ENCODE measurements at places on chromosomes 3 and 15.

DNA sequence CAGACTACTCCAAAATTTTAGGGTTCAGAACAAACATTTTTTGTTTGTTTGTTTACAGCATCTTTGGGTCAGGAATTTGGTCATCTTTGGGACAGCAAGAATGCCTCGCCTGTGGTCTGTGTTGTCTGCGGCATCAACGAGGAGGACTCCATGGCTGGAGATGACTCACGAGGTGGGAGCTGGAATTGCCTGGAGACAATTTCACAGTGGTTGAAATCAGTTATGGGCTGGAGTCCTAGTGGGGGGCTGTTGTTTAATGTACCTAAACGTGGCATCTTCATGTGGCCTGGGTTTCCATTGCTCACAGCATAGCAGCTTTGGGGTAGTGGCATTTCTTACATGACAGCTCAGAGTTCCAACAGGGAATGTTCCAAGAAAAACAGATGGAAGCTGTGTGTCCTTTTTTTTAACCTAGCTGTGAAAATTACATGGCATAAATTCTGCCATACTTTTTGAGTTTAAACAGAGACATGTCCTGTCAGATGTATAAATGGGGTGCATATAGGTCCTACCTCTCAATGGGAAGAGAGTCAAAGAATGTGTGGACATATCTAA, 507.3 kb upstream of the CBLB start:
- peaks cover 5% of the 10 kb centered on the region for H3K4me1 ChIP-seq
- no peak overlapping the region for H3K4me3 ChIP-seq
- H3K36me3 ChIP-seq, result peaks cover 1% of the 10 kb centered on the region

GRCh38 chr15:37764733-37765191, 169.7 kb upstream of the TMCO5A start:
- H3K4me3 ChIP-seq, result no peak overlapping the region
- no peaks in the 10 kb centered on the region for H3K36me3 ChIP-seq
- H3K27ac ChIP-seq, result no peak overlapping the region

DNA sequence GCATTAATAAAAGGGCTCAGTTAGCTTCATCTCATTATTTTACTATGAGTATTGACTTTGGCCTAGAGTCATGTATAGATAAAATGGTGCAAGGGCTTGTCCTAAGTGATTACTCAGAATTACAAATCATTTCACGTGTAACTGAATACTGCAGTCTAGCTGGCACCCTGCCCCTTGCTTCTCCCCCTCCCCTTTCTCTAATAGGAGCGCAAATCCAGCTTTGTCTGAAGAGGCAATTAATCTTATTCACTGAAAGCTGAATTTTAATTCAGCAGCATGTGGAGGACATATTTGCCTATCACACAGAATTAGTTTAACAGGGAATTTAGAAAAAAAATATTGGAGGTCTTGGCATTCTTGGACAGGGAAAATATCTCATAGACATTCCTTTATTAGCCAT, 412.1 kb upstream of the DPH6 start:
- no peak overlapping the region for H3K4me3 ChIP-seq
- H3K36me3 ChIP-seq, result no peaks in the 10 kb centered on the region
- H3K27me3 ChIP-seq, result no peaks in the 10 kb centered on the region
- no peak for DNase-seq

DNA sequence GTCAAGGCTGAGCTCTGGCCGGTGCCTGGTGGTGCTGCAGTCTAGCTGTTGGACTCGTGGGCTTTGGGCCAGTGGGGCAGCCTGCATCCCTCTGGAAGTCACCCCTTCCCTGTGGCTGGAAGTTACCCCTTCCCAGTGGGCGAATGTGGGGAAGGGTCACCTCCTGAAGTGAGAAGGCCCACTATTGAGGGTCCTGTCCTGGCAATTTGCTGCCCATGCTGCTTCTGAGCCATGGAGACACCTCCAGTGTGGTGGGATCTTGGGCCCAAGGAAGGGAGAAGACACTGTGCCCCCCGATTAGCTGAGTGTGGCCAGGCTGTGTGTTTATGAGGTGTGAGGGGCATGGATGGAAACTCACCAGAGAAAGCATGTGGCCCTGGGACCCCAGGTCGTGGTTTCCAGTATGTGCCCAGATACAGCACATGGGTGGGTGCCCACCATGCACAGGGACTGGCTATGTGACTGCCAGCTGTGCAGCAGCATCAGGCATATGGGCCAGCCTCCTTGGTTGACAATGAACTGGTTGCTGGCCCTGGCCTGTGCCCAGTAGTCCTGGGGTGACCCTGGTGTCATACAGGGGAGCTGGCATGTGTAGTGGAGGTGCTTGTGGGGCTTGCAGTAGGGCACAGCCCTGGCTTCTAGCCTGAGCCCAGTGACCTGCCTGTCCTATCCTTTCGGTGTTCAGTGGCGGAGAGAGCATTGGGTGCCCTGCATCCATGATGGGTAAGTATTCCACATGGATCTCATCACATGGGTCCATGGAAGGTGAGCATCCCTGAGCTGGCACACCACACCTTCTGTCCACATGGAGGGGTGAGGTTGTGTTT, 221.2 kb downstream of the SNRPN start:
- H3K27ac ChIP-seq, result no peak overlapping the region
- no peaks in the 10 kb centered on the region for H3K27me3 ChIP-seq
- DNase-seq, result no peak
- no peak overlapping the region for H3K4me3 ChIP-seq

DNA sequence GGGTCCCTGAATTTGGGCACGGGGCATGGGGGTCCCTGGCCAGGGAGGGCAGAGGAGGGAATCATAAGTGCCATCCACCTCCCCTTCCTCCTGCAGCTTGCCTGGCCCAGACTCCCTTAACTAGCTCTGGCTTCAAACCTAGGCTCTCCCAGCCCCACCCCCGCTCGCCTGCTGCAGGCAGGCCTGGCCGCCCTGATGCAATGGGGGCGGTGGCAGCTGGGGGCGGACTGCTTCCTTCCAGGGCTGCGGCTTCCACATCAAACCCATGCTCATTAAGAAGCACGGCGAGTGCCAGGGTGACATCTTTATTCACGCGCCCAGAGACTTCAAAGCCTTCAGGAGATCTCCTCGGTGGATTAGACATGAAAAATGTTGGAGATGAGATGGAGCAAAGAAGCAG, 123.1 kb downstream of the TPRA1 start:
- H3K4me3 ChIP-seq, result no peak overlapping the region
- H3K36me3 ChIP-seq, result no peaks in the 10 kb centered on the region
- H3K4me1 ChIP-seq, result no peaks in the 10 kb centered on the region
- H3K27me3 ChIP-seq, result peaks cover 2% of the 10 kb centered on the region
- no peak for DNase-seq

DNA sequence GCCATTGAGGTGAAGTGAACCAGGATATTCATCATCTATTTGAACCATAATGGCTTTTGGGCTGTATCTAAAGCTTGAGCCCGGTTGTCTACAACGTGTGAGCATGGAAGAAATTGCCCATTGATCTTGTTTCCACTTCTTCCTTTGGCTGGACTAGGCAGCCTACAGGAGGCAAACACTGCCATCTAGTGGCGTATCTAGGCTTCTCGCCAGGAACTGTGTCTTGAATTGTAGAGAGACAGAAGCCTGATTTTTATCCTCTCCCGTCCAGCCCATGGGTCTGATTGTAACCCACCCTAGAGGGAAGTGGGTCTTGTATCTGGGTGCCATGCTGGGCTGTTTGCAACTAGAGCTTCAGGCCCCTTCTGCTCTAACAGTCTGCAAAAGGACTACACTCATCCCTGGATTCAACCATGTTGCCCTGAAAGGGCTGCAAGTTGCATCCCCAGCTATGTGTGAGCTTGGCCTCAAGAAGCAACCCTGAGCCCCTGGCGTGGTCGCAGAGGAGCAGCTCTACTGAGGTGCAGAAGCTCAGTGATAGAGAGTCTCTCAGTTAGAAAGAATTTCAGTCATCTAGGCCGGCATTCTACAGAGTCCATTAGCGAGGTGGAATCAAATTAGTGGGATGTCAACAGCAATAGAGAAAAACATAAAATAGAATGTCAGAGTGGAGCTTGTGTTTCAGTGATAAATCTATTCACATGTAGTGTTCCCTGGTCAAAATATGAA, 170.2 kb upstream of the UMPS start:
- no peaks in the 10 kb centered on the region for H3K4me1 ChIP-seq
- DNase-seq, result peak; percentile 24
- H3K4me3 ChIP-seq, result no peak overlapping the region

GRCh38 chr15:80674245-80674614, 20.9 kb upstream of the ABHD17C start:
- H3K4me3 ChIP-seq, result no peak overlapping the region
- no peak overlapping the region for H3K27ac ChIP-seq
- peaks cover 1% of the 10 kb centered on the region for H3K27me3 ChIP-seq
- no peaks in the 10 kb centered on the region for H3K36me3 ChIP-seq

DNA sequence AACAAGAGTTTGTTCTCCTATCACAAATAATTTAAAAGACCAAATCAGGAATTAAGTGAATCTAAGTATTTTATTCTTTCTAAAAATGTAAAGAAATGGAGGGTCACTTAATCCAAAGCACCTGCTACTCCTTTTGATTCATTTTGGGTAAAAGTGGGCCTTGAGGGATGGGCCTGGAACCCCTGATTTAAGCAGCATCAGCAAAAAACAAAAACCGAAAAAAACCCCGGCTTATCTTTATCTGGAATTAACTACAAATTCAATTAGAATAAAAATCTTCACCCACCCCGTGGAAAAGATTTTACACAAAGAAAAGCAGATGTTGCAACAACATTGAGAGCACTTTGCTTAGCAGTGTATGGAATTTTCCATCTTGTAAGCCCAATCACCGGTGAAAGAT, 1018.2 kb downstream of the MCTP2 start:
- H3K4me1 ChIP-seq, result no peaks in the 10 kb centered on the region
- DNase-seq, result no peak
- H3K27me3 ChIP-seq, result peaks cover 13% of the 10 kb centered on the region
- H3K36me3 ChIP-seq, result no peaks in the 10 kb centered on the region

GRCh38 chr3:20669184-20669583, 483.2 kb upstream of the SGO1 start:
- no peak overlapping the region for H3K27ac ChIP-seq
- no peak overlapping the region for H3K4me3 ChIP-seq
- H3K4me1 ChIP-seq, result no peaks in the 10 kb centered on the region
- DNase-seq, result no peak

DNA sequence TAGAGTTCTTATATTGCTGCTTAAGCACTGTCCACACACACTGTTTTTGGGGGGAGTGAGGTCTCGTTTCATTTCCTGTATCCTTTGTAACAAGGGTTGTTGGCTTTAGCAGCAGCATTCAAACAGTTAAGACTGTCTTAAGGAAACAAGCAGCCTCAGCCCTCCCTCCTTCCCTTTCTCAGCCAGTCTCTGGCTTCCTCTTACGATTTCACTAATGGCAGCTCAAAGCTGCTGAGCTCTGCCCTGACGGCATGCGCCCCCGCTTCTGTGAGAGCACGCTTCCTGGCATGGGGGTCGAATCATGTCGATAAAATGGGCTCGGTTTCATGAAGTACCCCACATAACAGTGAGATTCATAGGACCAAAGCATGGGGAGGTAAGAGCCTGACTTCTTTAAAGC, 105.0 kb downstream of the KLHL25 start:
- peaks cover 31% of the 10 kb centered on the region for H3K36me3 ChIP-seq
- peaks cover 73% of the 10 kb centered on the region for H3K4me1 ChIP-seq
- H3K4me3 ChIP-seq, result peak overlapping the region; percentile 96
- H3K27ac ChIP-seq, result peak overlapping the region; percentile 100
- DNase-seq, result peak; percentile 56
- no peaks in the 10 kb centered on the region for H3K27me3 ChIP-seq

DNA sequence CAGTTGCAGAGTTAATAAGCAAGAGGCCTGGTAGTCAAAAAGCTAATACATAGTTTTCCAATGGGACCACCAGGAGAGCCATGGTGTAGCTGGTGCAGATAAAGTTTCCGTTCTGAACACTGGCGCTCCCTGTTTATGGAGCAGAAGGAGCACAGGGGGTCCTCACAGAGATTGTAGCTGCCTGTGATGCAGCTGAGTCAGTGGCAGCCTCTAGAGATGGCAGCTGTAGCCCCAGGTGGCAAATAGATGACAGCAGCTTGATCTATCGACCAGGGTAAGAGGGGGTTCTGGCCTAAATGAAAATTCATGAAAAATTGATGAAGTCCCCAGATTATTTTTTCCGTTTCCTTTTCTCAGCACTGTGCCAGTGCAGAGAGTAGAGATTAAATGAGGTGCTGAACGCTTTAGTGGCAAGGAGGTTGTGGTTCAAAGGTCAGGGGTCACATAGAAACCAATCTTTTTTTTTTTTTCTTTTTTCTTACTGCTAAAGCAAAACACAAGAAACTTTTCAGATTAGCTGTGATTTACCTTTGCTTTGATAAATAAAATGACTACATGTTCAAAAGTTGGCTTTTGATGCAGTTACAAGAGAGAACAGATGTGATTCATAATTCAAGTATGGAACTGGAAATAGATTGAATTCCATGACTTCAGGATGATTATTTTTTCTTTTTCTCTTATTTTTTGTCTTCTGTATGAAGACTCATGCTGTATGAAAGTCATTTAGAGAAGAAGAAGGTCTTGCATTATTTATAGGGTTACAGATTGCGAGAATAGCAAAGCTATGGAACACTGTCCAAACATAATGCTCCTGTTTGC, 63.3 kb downstream of the ROBO2 start:
- H3K27ac ChIP-seq, result no peak overlapping the region
- no peaks in the 10 kb centered on the region for H3K27me3 ChIP-seq
- no peak for DNase-seq

DNA sequence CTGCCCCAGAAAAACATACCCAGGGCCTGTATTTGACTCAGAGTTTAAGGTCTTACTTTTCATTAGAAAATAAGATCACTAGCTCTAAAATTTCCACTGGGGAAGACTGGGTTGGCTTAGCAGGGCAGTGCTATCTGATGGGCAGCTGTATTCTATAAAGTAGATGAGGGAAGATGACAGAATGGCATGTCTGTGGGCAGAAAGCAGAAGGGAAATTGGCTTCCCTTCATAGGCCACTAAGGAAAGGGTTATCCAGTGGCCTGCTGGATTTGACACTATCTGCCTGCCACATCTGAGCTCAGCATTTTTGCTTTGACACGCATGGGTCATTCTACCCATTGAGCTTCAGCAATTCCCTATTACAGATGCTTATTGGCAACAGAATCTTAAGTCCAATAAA, 461.3 kb upstream of the RASGRP1 start:
- H3K27me3 ChIP-seq, result peaks cover 5% of the 10 kb centered on the region
- no peak overlapping the region for H3K27ac ChIP-seq
- H3K4me1 ChIP-seq, result no peaks in the 10 kb centered on the region
- H3K4me3 ChIP-seq, result no peak overlapping the region
- DNase-seq, result no peak

DNA sequence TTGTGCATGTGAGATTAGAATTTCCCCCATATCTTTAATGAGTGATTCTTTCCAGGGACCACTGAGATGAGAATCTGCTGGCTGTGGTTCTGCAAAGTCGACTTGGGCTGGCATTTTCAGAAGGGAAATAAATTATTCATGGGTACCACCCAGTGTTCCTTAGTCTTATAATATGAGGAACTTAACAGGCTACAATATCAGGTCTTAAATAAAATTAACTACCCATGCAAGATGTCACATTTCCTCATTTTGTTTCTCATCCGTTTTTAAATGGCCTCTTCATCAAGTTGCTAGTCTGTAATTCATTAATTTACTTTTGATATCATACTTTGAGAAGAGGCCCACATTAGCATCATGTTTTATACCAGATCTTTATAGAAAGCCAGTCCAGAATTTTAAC, 58.3 kb upstream of the SKOR1 start:
- no peak overlapping the region for H3K27ac ChIP-seq
- no peak for DNase-seq
- H3K27me3 ChIP-seq, result peaks cover 9% of the 10 kb centered on the region
